ENCODE measurements at places on chromosomes 1 and 21.

DNA sequence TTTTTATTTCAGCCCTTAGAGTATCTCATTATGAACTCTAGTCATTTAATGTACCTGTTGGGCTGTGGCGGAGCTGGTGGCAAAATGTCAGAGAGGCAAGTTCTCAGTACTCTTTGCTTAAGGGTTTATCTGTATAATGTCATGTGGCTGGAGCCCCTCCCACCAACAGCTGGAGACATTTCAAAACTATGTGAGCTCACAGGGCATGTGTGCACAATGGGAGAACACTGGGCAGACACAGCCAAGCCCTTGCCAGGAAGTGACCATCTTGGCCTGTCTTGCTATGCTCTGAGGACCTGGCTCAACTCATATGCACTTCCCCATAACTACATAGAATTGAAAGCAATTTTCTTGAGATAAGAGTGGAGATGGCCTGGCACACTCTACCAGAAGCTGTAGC, 296.4 kb downstream of the PTPRU start:
- DNase-seq = no peak

DNA sequence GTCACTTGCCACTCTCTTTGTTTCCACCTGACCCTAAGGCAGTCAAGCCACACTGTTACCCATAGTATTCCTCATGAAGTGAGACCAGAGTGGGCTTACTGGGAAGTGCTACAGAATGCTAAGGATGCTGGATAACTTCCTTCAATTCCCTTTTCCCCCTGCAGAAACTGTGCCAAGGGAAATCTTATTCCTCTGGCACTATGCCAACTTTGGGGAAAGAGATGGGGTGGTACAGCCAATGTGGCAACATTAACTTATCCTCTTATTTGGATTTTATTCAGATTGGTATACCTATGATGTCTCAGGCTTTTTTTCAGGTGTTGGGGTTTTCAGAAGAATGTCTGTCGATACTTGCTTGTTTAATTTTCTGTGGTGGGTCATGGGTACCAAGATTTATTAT, 599.4 kb upstream of the PBX1 start:
- no peak for DNase-seq

DNA sequence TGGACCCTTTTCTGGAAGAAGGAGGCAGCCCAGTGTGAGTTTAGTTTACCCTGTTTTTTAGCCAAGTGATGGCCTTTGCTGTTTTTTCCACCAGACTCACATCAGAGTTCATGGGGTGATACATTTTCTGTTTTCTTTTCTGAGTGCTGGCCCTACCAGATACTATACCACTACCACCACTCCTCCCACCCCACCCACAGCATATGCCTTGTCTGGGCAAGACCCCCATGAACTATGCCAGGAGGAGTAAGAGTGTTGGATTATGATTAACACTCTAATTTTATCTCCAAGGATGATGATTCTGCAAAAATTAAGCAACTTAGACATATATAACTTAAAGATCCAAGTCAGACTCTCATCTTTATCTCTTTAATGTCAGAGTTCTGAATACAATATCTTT, 26.1 kb downstream of the FABP3 start:
- no peak for DNase-seq

- DNase-seq = no peak
These were observed 12.5 kb downstream of the S100A10 start for GRCh38 chr1:151981178-151981525.

DNA sequence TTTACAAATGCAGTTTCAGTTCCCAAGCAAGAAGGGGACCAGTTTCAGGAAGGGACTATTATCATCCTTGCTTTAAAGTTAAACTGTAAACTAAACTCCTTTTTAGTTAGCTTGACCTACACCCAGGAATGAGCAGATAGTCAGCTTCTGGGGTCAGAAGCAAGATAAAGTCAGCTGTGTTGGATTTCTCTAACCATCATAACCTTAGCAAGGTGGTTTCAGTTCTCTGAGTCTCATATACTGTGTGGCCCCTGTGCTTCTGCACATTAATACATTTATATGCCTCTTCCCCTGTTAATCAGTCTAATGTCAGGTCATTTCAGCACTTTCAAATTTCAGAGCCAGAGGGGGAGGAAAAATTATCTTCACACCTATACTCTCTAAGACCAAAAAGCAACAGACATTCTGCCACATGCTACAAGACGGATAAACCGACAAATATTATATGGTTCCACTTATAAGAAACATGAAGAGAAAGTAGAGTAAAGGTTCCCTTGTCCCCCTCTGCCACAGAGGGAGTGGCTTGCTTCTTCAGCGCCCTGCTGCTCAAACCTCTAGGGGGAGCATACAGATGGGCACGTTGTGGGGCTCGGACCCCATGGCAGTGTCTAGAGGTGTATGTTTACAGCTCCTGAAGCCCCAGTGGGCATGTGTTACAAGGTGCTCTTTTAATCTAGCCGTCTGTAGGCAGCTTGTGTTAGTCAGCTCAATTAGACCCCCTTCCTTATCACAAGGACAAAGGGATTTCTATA, 89.1 kb downstream of the SMYD3 start:
- DNase-seq = no peak

DNA sequence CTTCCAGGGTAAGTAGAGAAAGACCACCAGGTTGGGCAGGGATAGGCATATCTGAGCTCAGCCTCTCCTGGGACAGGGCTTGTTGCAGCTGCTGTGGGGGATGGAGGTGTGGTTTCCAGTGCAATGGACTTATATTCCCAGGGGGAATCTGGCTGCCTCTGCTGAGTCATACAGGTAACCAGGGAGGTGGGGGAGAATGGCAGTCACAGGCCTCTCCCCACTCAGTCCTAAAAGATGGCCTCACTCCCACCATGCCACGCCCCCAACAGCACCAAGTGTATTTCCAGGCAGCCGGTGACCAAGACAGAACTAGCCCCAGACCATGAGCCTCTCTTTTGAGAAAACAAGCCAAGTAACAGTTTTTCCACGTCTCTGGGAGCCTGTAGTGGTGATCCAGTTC, 1240.7 kb downstream of the BRINP3 start:
- no peak for DNase-seq

GRCh38 chr1:81950591-81951244, 150.0 kb downstream of the ADGRL2 start:
- DNase-seq = no peak

DNA sequence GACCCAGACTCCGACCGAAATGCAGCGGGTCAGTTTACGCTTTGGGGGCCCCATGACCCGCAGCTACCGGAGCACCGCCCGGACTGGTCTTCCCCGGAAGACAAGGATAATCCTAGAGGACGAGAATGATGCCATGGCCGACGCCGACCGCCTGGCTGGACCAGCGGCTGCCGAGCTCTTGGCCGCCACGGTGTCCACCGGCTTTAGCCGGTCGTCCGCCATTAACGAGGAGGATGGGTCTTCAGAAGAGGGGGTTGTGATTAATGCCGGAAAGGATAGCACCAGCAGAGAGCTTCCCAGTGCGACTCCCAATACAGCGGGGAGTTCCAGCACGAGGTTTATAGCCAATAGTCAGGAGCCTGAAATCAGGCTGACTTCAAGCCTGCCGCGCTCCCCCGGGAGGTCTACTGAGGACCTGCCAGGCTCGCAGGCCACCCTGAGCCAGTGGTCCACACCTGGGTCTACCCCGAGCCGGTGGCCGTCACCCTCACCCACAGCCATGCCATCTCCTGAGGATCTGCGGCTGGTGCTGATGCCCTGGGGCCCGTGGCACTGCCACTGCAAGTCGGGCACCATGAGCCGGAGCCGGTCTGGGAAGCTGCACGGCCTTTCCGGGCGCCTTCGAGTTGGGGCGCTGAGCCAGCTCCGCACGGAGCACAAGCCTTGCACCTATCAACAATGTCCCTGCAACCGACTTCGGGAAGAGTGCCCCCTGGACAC, 534 bp downstream of the C1orf56 start:
- DNase-seq = peak; percentile 76

DNA sequence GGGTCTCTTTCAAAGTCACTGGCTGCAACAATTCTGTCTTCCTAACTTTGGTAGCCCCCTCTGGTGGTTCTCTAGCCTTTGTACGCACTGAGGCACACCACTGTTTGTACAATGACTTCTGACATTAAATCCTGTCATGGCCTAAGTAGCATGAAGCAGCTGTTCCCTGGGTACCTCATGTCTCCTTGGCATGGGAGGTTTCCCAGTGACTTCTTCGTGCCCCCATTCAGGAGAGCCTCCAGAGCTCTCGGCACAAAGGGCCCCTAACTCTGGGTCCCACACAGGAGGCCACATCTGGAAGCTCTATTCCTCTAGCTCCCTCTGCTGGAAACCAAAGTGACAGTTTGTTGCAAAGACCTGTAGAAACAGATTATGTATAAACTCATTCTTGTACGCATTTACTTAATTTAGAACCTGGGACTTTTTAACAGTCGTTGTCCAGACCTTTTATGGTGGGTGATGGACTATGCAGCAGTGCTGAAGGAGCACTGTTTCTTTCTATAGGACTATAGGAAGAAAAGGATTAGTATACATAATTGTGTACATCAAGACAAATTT, 13.4 kb downstream of the SWT1 start:
- peak; percentile 62 for DNase-seq

DNA sequence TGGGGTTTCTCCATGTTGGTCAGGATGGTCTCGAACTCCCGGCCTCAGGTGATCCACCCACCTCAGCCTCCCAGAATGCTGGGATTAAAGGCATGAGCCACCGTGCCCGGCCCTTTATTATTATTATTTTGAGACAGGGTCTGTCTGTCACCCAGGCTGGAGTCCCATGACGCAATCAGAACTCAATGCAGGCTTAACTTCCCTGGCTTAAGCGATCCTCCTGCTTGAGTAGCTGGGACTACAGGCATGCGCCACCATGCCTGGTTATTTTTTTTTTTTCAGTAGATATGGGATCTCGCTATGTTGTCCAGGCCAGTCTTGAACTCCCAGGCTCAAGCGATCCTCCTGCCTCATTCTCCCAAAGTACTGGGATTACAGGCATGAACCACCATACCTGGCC, 47.1 kb upstream of the CITED4 start:
- DNase-seq = no peak

DNA sequence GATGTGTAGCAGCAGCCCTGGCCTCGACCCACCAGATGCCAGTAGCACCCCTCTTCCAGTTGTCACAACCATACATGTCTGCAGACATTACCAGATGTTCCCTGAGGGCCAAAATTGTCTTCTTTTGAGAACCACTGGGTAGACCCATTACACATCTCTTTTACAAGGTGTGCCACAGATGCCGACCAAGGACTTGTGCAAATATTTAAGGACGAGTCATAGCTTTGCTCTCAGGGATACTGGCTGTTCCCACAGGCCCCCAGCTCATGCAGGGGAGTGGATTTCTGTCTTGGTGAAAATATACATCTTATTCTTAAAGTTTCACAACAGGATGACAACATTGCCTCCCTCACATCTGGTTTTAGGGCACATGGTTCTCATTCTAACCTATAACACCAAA, 59.4 kb upstream of the ZBTB18 start:
- DNase-seq = no peak

GRCh38 chr1:168243198-168243597, 17.4 kb downstream of the SFT2D2 start:
- DNase-seq = no peak

GRCh38 chr1:26909951-26910342, 3.8 kb downstream of the NR0B2 start:
- no peak for DNase-seq

GRCh38 chr1:228754646-228755268, 19.5 kb downstream of the RHOU start:
- DNase-seq = no peak

- peak; percentile 58 for DNase-seq
These were observed at the start of gene RRP1 for GRCh38 chr21:43789276-43790009. RRP1 (plus strand) TSS chr21:43789577; CDS start chr21:43789630, 53 bp downstream.

- peak; percentile 25 for DNase-seq
These were observed 81.9 kb downstream of the SIM2 start for GRCh38 chr21:36780861-36781260.

- peak; percentile 24 for DNase-seq
These were observed 288.3 kb downstream of the TM2D1 start for GRCh38 chr1:61436491-61437120.

GRCh38 chr1:33088119-33088906, 7.4 kb downstream of the AZIN2 start:
- peak; percentile 22 for DNase-seq

- no peak for DNase-seq
These were observed 76.6 kb downstream of the RAB3GAP2 start for GRCh38 chr1:220195701-220196100.

GRCh38 chr1:20353836-20354235, 63.2 kb downstream of the VWA5B1 start:
- no peak for DNase-seq

All from bronchial epithelial cell (primary cell).